ENCODE measurements at places on chromosomes 2 and 18. TPM values are rescaled to one million over a fixed set of nuclear protein-coding genes. Genes with fewer than 3 reads are reported as not detected.
A peak's percentile ranks its signal among the peaks of the same experiment; 100 is the strongest.

DNA sequence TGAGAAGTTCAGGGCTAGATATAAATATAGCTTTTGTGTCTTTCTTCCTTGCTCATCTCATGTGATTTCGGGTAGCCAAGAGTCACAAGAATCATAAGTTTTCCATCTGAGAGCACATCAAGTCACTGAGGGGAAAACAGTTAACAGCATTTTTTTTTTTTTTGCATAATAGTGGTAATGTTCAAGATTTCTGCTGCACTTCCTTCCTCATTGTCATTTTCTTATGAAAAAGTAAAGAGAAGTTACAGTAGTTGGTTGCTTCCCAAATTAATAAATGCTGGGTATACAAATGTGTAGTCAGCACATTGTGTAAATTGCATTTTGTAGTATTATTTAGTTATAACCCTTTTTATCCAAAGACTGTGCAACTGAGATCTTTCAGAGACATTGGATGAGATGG, 93.6 kb downstream of the ZEB2 start:
- H3K27ac ChIP-seq = no peak overlapping the region
- H3K36me3 ChIP-seq = peaks cover 21% of the 10 kb centered on the region
- DNase-seq = no peak
- no peak overlapping the region for H3K4me3 ChIP-seq
- no peaks in the 10 kb centered on the region for H3K27me3 ChIP-seq

DNA sequence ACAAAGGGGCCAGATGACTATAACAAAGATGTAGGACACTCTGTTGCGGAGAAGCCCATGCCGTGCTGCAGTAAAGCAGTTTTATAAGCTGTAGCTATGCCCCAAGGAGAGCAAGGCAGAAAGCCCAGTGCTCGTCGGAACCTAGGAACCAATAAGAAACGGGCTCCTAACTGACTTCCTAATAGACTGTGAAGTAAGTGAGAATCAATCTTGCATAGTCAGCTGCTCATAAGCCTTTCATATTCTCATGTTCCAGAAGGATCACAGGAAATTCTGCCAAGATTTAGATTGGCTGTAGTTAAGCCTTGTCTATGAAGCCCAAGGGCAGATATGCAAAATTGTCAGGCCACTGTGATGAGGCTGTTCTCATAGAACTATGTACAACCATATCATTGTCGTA, 98.4 kb downstream of the RTTN start:
- H3K36me3 ChIP-seq = peaks cover 65% of the 10 kb centered on the region
- no peak for DNase-seq
- no peaks in the 10 kb centered on the region for H3K27me3 ChIP-seq

- no peaks in the 10 kb centered on the region for H3K27me3 ChIP-seq
- no peaks in the 10 kb centered on the region for H3K36me3 ChIP-seq
- no peak overlapping the region for H3K27ac ChIP-seq
- H3K4me1 ChIP-seq = no peaks in the 10 kb centered on the region
Measured at GRCh38 chr2:33893824-33894223, 294.7 kb upstream of the FAM98A start.

- no peak overlapping the region for H3K27ac ChIP-seq
- no peaks in the 10 kb centered on the region for H3K36me3 ChIP-seq
- no peak for DNase-seq
- peaks cover 5% of the 10 kb centered on the region for H3K27me3 ChIP-seq
- no peaks in the 10 kb centered on the region for H3K4me1 ChIP-seq
- H3K4me3 ChIP-seq = no peak overlapping the region
Measured at GRCh38 chr18:32368991-32369390, 101.7 kb downstream of the GAREM1 start.

Gene ALLC
- total RNA-seq = not detected

Gene ITPRIPL1
- 46.3 TPM for total RNA-seq

Gene CIB4
- not detected for total RNA-seq

GRCh38 chr2:98242003-98242402, 104.3 kb upstream of the CNGA3 start:
- H3K27ac ChIP-seq = no peak overlapping the region
- no peak overlapping the region for H3K4me3 ChIP-seq

DNA sequence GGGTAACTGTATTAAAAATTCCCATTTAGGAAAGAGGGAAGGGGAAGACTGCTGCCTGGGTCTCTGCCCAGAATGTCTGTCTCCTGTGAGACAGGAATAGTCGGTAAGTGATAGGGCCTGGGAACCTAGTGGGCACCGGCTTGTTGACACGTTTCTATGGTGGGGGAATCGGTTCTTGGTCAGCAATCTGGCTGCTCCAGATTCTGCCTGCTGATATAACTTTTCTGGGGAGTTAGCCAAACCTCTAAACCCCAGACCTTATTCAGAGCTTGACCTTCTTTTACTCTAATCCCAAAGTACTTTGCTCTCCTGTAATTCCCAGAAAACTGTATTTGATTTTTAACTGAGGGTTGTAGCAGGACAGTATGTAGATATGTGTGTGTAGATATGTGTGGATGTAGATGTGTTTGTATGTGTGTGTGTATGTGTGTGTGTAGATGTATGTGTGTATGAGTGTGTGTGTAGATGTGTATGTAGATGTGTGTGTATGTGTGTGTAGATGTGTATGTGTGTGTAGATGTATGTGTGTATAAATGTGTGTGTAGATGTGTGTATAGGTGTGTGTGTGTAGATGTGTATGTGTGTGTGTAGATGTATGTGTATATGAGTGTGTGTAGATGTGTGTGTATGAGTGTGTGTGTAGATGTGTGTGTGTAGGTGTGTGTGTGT, 61.8 kb upstream of the TXNDC2 start:
- H3K4me1 ChIP-seq = no peaks in the 10 kb centered on the region
- H3K27me3 ChIP-seq = peaks cover 39% of the 10 kb centered on the region
- H3K27ac ChIP-seq = no peak overlapping the region
- no peak for DNase-seq
- no peak overlapping the region for H3K4me3 ChIP-seq
- no peaks in the 10 kb centered on the region for H3K36me3 ChIP-seq

GRCh38 chr2:225764346-225764745, 364.8 kb downstream of the NYAP2 start:
- no peak overlapping the region for H3K27ac ChIP-seq
- H3K27me3 ChIP-seq = no peaks in the 10 kb centered on the region
- H3K36me3 ChIP-seq = no peaks in the 10 kb centered on the region
- H3K4me1 ChIP-seq = no peaks in the 10 kb centered on the region

DNA sequence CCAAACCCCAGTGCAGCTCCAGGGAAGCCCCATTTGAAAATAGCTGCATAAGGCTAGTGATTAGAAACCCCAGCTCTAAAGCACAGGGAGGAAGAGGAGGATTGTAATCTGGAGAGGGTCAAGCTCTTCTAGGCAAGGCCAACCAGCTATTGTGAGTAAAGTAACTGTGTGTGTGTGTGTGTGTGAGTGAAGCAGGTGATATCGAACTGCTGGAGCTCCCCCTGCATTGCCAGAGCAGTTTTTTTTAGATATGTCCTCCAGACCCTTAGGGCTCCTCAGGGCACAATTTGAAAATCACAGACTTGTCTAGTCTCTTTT, 177.4 kb upstream of the NABP1 start:
- no peak overlapping the region for H3K27ac ChIP-seq
- no peak overlapping the region for H3K4me3 ChIP-seq
- no peaks in the 10 kb centered on the region for H3K4me1 ChIP-seq
- H3K27me3 ChIP-seq = peaks cover 7% of the 10 kb centered on the region
- H3K36me3 ChIP-seq = no peaks in the 10 kb centered on the region

- DNase-seq = no peak
- H3K4me1 ChIP-seq = peaks cover 23% of the 10 kb centered on the region
- no peak overlapping the region for H3K27ac ChIP-seq
- H3K4me3 ChIP-seq = no peak overlapping the region
- no peaks in the 10 kb centered on the region for H3K27me3 ChIP-seq
Measured at GRCh38 chr2:54613386-54613785, 110.1 kb upstream of the EML6 start.

Gene HJURP
- total RNA-seq = 129 TPM

- no peaks in the 10 kb centered on the region for H3K27me3 ChIP-seq
- DNase-seq = peak; percentile 56
- H3K4me1 ChIP-seq = peaks cover 82% of the 10 kb centered on the region
- H3K4me3 ChIP-seq = peak overlapping the region; percentile 64
Measured at GRCh38 chr2:74205596-74205995, 7.2 kb downstream of the MTHFD2 start.

DNA sequence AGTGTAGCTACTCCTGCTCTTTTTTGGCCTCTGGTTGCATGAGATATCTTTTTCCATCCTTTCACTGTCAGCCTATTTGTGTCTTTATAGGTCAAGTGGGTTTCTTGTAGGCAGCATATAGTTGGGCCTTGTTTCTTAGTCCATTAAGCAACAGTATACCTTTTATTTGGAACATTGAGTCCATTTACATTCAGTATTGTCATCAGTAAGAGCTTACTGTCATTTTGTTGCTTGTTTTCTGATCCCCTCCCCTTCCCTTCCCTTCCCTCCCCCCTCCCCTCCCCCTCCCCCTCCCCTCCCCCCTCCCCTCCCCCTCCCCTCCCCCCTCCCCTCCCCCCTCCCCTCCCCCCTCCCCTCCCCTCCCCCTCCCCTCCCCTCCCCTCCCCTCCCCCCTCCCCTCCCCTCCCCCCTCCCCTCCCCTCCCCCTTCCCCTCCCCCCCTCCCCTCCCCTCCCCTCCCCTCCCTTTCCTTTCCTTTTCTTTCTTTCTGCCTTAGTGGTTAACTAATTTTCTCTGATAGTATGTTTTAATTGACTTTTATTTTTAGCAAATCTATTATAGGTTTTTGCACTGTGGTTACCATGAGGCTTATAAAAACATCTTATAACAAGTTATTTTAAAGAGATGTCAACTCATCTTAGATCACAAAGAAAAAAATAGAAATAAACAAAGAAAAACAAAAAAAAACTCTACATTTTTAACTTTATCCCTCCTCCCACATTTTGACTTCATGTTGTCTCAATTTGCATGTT, 13.2 kb upstream of the DCDC2C start:
- H3K36me3 ChIP-seq = no peaks in the 10 kb centered on the region
- no peak for DNase-seq
- no peaks in the 10 kb centered on the region for H3K4me1 ChIP-seq
- peaks cover 19% of the 10 kb centered on the region for H3K27me3 ChIP-seq
- no peak overlapping the region for H3K27ac ChIP-seq

DNA sequence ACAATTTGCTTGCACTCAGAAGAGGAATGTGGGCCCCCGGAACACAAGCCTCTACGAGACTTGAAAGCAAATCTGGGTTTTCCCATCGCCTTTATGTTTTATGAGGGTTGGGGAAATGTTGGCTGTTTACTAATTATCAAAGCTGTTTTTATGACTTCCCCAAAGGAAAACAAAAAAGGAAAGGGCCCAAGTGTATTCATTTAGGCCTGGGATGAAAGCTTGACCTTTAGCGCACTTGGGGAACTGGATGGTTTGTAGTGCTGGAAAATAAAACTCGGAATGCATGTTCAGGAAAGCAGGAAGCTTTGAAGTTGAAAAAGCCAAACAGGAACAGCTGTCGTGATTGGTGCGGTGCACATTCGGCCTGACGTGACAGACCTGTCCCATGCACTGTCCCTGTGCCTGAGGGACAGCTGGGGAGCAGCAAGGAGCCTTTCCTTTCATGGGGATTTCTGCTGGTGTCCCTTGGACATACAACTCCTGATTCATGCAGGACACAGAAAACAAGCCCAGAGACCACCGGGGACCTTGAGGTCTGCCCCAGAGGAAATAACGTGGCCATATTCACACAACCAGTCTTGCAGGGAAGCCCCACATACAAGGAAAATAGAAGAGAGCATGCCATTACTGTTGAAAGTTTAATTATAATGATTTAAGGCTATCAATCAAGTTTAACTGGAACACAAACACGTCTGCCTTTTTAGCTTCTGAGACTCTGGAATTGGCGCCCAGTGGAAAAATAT, 169.7 kb upstream of the APCDD1 start:
- DNase-seq = no peak
- H3K36me3 ChIP-seq = no peaks in the 10 kb centered on the region
- H3K4me3 ChIP-seq = no peak overlapping the region
- H3K27me3 ChIP-seq = no peaks in the 10 kb centered on the region
- no peaks in the 10 kb centered on the region for H3K4me1 ChIP-seq

GRCh38 chr2:240435457-240435947, at the start of gene GPC1:
Gene GPC1 (plus strand): TSS chr2:240435663. CDS start chr2:240435919, 256 bp downstream.
- DNase-seq = peak; percentile 75
- H3K27me3 ChIP-seq = peaks cover 16% of the 10 kb centered on the region
- peak within 1 kb of the TSS; percentile 77 for H3K27ac ChIP-seq
- peak within 1 kb of the TSS; percentile 83 for H3K4me3 ChIP-seq
- H3K4me1 ChIP-seq = peaks cover 12% of the 10 kb centered on the region

DNA sequence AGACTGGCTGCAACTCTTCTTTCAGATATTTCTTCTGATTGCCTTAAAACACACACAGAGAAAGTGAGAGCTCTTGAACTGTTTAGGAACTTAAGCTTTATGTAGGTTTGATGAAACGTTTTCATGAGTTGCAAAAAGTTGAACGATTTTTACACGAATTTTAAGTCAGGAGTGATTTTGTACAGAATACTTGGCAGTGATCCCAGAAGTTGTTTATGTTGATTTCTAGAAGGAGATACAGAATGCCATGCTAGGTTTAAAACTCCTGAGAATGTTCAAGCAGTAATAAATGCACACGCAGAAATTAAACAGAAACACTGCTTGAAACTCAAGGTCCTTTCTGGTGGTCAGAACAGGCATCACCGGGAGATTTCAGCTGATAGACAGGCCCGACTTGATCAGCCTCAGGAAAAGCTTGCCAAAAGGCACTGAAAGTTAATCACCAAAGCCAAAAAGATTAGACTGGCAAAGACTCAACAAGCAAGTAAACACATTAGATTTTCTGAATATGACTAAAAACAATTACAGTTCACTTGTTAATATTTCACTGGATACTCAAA, 123.1 kb downstream of the SOCS6 start:
- DNase-seq = no peak
- H3K36me3 ChIP-seq = no peaks in the 10 kb centered on the region
- no peaks in the 10 kb centered on the region for H3K4me1 ChIP-seq
- no peak overlapping the region for H3K4me3 ChIP-seq

DNA sequence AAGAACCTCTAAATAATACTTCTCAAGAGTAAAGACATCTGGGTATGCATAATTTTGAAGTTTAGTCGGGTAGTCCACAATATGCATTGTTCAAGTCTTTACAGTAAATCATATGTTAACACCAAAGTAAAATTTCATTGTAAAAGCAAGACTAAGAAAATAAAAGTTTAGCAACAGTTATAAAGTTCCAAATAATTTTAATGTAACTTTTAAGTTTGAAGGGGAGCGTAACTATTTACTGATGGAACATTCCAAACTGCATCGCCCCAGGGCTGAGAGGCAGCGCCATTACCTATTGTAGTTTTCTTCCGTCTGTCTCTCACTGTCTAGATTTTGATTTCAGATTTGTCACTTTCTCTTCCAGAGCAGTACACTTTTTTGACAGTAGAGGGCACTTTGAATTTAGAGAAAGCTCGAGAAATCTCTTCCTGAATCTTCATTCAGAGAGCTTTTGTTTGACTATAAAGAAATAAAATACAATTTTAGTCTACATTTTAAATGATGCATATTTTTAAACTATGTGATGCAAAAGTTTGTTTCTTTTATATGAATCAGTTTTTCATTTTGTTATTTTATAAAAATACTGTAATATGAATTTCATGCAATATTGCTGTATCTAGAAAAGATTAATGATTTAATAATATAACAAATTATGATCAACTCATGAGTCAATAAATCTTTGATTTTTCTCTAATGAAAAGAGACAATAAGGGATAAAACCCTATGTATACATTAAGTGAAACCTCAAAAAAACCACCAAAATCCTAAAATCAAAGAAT, 389.8 kb downstream of the FIGN start:
- H3K27me3 ChIP-seq = peaks cover 3% of the 10 kb centered on the region
- DNase-seq = no peak
- H3K27ac ChIP-seq = no peak overlapping the region

- no peaks in the 10 kb centered on the region for H3K27me3 ChIP-seq
- no peak overlapping the region for H3K4me3 ChIP-seq
- no peak for DNase-seq
- H3K27ac ChIP-seq = no peak overlapping the region
- H3K36me3 ChIP-seq = peaks cover 33% of the 10 kb centered on the region
- peaks cover 79% of the 10 kb centered on the region for H3K4me1 ChIP-seq
Measured at GRCh38 chr2:54566896-54567295, 110.8 kb downstream of the SPTBN1 start.

Gene BOLL
- total RNA-seq = not detected

All from activated CD4-positive, alpha-beta memory T cell treated with anti-CD3 and anti-CD28 coated beads, Interleukin-2, amount 10 ng/mL, durations not matched to agents 7 days and 5 days (primary cell).